ENCODE measurements at places on chromosomes 5 and 9.

GRCh38 chr9:9892217-9892616, 720.6 kb downstream of the PTPRD start:
- no peak for DNase-seq

GRCh38 chr5:83048277-83048676, 28.9 kb downstream of the TMEM167A start:
- DNase-seq: no peak

DNA sequence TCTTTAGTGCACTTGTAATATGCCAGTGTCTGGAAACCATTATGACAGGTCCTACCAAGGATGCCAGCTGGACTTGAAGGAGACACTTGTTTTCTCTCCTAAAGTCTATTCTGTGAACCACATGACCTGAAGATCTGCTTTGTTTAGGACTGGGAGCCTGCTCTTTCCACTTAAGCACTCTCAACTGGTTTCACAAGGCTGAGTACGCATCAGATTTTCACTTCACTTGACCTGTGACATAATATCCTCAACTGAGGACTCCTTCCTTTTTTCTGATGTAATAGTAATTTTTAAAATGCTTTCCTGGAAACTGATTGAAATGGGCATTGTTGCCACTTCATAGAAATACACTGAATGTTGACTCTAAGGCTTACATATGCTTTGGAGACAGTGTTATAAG, 52.2 kb downstream of the PDE8B start:
- no peak for DNase-seq

DNA sequence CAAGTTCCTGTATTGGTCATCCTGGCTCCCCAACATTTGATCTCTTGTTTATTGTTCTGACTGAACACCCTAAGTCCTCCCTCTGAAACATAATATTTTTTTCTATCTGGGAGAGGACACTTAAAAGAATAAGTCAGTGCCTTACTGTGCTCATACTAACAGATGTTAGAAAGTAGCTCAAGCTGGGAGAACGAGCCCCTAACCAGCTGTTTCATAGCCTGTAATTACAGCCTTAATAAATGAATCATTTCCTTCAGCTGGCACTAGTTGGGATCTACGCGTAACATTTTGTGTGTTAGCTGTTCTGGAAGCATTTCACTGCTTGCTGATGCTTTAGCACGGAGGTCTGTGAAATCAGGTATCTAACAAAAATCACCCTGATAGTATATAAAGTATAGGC, 345.9 kb upstream of the RIOK2 start:
- no peak for DNase-seq

DNA sequence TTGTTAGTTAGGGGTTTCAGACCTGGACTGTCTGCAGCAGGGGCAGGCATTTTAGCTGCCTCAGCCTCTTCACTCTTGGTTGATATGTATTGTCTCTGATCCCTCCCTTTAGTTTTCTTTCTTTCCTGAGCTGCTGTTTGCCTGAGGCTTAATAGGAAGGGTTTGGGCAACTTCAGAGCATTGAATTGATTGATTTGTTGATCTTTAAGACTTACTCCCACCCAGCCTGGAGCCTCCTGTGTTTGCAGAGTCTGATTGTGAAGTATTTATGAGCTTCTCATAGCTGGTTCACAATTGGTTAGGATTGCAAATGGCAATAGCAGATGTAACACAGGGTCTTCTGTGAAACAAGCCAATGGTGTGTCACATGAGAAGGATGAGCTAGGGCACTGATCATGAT, 671.8 kb upstream of the SEMA6A start:
- no peak for DNase-seq

GRCh38 chr9:23438299-23438907, 387.6 kb downstream of the ELAVL2 start:
- no peak for DNase-seq

DNA sequence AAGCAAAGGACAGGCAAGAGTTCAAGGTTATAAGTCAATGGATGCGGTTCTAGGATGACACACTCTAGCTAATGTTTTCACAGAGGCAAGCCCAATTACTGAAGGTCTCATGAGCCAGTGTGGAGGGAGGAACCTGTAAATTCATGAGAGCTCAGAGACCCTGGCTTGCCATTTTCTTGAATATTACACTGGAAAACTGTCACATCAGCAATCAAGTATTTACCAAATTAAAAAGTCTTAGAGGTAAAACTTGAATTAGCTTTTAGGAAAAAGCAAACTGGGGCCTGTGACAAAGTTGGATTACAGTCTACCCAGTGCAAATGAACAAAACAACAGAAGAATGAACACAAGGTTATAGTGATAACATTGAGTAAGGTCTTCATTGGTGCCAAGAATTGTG, 636.9 kb upstream of the TLE4 start:
- no peak for DNase-seq

DNA sequence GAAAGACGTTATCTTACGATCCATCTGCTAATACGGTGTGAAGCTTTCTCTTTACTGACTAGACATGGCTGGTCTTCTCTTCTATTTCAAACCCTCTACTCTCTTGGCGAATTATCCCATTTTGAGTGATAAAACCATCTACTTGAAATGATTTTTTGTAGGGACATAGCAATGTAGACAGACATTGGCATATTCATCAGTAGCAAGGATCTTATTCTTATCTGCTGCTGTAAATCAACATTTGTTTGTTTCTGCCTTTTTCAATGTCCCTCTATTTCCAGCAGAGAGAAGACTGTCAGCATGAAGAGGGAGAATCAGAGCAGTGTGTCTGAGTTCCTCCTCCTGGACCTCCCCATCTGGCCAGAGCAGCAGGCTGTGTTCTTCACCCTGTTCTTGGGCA, at the start of gene OR1J4:
TSS of gene OR1J4 (plus strand) at position 301 of the 400 bp plus-strand sequence. CDS start at position 301, 0 bp downstream.
- no peak for DNase-seq

DNA sequence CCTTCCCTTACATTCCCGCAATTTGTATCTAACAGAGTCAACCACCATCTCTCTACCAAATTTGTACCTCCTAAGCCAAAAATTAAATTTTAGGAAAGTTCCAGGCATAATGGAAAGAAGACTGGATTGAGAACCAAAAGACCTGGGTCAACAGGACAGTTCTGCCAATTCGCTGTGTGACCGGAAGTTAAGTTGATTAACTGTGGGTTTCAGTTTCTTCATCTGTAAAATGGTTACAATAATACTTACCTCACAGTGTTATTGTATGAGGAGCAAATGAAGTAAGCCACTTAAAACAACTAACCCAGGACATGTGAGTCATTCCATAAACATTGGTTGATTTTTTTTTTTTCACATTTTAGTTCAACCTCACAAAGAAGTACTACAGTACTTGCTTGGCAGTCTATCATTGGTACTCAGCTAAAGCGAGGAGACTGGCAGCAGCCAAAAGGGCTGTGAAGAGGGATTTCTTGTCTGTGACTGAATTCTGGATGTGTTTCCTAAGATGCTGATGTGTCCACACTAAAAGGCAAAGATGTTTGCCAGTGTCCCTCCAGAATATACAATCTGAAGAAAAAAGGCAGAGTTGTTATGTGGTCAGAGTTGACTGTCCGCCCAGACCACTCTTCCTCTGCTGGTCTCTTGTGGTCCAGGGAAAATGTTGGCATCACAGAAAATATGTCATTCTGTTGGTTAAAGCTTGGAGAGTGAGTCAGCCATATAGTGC, 198.6 kb downstream of the TLE1 start:
- no peak for DNase-seq

DNA sequence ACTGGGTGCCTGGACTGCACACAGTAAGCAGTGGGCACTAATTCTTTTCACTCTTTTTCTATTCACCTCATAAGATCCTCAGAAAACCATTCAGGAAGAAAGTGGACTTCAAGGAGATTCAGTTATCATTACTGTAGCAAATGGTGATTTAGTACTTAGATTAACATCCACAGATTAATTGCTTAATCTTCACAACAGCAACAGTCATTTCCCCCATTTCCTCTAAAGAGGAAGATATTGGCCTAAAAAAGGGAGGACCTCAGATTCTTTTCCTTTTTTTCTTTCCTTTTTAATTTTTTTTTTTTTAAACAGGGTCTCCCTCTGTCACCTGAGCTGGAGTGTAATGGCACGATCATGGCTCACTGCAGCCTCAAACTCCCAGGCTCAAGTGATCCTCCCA, 64.4 kb downstream of the AUH start:
- no peak for DNase-seq

DNA sequence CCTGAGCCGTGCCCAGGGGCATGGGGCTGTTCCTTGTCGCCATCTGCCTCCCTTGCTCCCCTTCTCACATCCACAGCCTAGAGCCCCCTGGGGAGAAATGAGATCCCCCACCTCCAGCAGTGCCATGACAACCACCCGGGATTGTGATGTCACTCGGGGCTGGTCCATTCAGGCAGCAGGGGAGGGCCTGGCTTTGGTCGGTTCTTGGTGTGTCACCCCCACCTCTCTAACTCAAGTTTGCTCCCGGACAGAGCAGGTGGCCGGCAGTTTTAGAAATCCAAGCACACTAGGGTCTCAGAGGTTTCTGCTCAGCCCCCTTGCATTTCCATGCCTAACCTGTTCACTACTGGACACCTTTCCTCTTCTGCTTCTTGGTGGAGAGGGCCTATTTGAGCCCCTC, at the start of gene ACTL7B:
TSS of gene ACTL7B (minus strand) at position 99 of the 400 bp plus-strand sequence. CDS start at position 43, 56 bp downstream.
- no peak for DNase-seq

DNA sequence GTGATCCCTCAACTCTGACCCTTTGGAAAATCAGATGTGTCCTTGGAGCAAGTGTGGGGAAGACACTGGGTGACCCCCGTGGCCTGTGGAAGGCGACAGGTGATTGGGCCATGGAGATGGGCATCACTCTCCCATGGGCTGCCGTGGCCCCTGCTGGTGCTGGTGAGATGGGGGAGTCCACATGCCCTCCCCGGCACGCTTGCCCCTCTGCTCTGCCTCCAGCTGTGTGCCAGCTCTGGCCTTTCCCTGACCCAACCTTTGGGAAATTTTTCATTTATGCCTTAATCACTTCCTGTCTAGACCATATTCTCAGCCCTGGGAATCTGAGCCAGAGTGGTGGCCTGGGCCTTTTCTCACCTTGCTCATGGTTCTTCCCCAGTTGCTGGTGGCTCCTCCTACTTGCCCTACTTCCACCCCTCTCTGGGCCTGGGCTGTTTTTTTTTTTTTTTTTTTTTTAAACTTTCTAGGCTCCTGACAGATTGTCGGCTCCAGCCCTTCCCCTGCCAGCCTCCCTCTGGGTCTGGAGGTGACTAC, 56.6 kb downstream of the RGS3 start:
- DNase-seq: no peak

GRCh38 chr9:25078202-25078601, 532.5 kb upstream of the IZUMO3 start:
- DNase-seq: no peak

- no peak for DNase-seq
Observed at GRCh38 chr9:98162613-98163012, 29.8 kb downstream of the CORO2A start.

GRCh38 chr5:107300721-107301327, 369.9 kb downstream of the EFNA5 start:
- no peak for DNase-seq

GRCh38 chr5:139461698-139462097, 845 bp downstream of the ECSCR start:
- no peak for DNase-seq

GRCh38 chr5:61702784-61703183, 370.7 kb downstream of the ZSWIM6 start:
- DNase-seq: no peak

DNA sequence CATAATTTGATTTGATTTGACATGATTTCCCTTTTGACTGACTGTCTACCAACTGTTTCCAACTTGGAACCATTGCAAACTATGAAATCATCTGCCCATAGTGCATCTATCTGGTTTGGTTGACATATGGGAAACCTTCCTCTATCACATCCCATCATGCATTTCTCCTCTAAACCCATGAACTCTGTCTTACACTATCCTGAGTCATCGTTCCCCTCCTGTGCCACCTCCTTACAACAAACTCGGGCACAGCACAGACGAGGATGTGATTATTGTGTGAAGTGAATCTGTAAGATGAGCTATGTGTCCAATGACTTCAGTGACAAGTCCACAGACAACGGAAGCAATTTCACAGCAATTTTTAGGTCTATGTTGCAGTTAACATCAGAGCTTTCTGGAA, 126.1 kb downstream of the NPR3 start:
- no peak for DNase-seq

DNA sequence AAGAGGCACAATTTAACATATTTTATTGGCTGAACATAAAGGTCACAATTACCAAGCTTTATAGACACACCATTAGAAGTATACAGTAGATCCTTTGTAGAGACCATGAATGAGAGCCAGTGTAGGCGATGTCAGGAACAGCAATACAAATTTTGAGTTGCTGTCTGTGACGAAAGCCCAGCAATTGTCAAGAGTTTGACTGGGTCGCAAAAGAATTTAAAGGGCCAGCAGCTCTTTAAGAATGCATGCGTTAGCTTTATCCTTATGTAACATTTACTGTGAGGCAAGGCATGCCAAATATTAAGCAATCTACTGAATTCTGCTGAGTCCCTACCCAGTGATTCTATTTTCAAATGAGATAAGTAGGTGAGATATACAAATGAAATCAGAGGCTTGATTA, 236.9 kb downstream of the ARRDC3 start:
- no peak for DNase-seq

DNA sequence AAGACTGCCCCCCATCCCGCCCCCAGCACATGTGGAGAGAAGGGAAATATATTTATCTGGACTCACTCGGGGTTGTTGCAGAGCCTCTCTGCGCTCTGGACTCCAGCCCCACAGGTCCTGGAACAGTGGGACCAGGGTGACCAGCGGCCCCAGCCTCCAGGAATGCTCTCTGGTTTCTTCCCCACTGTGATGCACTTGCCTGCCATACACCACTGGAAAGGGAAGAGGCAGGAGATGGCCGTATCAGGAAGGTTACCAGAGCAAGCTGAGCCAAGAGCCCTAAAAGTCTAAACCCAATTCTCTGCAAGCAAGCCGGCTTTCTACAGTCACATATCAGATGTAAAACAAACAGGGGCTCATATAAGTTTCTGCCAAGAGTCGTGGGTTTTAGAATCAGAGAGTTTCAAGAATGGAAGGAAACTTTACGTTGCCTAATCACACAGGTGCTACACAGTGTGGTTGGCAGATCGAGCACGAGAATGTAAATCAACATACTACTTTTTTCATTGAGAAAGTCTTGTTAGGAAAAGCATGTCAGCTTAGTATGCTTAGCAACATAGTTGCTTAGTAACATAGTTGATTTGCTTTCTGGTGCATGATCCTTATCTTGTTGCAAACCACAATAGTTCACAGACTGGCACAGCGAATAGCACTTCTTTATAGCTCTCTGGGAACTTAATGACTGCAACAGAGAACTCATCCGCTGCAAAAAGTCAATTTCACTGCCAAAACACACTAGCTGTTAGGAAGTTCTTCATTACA, 201.2 kb downstream of the TARS1 start:
- DNase-seq: no peak
